ENCODE measurements at places on chromosomes 6 and 20.

GRCh38 chr20:63864545-63864977, 509 bp upstream of the TPD52L2 start:
- DNase-seq = no peak

DNA sequence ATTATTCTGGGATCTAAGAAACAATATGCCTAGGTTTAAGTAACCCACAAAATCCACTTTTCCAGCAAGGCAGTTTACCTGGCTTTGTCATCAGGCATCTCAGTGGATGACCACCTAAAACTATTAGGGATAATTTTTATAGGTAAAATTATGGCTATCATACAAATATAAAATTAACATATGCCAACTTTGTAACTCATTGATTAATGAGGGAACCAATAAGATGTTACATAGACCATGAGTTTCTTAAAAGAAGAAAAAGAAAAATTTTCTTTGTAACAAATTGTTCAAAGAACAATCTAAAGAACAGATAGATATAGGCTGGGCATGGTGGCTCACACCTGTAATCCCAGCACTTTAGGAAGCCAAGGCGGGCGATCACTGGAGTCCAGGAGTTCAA, 49.7 kb upstream of the FILIP1 start:
- no peak for DNase-seq

GRCh38 chr6:47247227-47247797, 62.4 kb downstream of the TNFRSF21 start:
- no peak for DNase-seq

DNA sequence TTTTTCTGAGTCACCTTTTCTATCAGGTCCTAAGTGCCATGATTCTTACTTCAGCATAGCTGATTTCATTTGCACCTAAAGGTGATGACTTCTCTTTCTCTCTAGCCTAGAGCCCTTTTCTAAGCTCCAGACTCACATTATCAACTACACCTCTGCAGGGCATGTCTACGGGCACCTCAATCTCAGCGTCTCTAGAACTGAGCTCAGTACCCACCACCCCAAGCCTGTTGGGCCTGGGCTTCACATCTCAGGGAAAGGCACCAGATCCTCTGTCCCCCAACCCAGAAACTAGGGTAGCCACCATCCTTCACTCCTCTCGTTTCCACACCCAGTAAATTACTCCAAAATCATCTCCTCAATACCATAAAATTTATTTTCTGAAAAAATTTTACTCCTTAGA, 10.6 kb upstream of the PLCG1 start:
- no peak for DNase-seq

GRCh38 chr20:62441987-62442539, 14.7 kb upstream of the RBBP8NL start:
- no peak for DNase-seq

DNA sequence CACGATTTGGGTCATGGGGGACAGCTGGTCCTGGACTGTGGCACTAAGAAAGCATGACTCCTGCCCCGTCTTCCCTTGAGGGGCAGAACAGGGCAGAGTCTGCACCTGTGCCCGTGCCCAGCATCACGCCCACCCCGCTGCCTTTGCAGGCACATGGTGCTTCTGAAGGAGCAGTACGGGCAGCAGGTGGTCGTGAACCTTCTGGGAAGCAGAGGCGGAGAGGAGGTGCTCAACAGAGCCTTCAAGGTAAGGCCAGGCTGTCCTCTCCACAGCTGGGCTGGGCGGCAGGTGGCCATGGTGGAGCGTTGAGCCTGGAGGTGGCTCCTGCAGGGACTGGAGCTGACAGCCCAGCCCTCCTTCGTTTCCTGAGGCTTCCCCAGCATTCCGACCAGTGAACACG, 77.4 kb downstream of the SYNJ2 start:
- no peak for DNase-seq
